ENCODE measurements at places on chromosomes 16 and 17.

- no peak for DNase-seq
Measured at GRCh38 chr16:54952195-54952594, 21.5 kb downstream of the IRX5 start.

GRCh38 chr16:2008009-2008526, 1.6 kb downstream of the ZNF598 start:
- no peak for DNase-seq

- DNase-seq = no peak
Measured at GRCh38 chr17:4896332-4897197, 2.8 kb upstream of the C17orf107 start.

DNA sequence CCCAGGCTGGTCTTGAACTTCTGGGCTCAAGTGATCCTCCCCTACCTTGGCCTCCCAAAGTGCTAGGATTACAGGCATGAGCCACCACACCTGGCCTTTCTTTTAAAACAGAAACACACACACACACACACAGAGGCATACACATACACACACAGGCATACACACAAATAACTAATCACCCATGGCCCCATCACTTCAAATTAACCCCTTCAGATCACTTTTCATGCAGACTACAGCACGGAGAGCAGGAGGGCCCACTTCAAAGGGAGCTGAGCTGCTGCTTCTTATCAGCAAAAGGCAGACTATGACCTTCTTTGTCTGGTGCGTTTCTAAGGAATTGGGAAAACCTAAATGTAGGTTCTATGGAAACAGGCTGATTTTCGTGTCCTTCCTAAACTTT, 1.9 kb downstream of the CLCN7 start:
- no peak for DNase-seq

DNA sequence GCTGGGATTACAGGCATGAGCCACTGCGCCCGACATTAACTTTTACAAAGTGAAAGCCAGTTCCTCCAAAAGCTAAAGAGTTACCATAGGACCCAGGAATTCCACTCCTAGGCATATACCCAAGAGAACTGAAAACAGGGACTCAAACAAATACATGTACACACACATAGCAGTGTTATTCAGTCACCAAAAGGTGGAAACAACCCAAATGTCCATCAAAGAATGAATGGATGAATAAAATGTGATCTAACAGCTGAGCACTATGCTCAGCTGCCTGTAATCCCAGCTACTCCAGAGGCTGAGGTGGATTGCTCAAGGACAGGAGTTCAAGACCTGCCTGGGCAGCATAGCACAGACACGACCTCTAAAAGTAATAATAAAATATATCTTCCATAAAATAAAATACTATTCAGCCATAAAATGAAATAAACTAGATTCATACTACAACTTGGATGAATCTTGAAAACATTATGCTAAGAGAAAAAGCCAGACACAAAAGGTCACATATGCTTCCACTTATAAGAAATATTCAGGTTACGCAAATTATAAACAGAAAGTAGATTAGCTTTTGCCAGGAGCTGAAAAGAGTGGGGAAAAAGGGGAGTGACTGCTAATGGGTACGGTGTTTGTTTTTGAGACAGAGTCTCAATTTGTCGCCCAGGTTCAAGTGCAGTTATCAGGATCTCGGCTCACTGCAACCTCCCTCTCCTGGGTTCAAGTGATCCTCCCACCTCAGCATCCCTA, 9.3 kb upstream of the USP7 start:
- no peak for DNase-seq

DNA sequence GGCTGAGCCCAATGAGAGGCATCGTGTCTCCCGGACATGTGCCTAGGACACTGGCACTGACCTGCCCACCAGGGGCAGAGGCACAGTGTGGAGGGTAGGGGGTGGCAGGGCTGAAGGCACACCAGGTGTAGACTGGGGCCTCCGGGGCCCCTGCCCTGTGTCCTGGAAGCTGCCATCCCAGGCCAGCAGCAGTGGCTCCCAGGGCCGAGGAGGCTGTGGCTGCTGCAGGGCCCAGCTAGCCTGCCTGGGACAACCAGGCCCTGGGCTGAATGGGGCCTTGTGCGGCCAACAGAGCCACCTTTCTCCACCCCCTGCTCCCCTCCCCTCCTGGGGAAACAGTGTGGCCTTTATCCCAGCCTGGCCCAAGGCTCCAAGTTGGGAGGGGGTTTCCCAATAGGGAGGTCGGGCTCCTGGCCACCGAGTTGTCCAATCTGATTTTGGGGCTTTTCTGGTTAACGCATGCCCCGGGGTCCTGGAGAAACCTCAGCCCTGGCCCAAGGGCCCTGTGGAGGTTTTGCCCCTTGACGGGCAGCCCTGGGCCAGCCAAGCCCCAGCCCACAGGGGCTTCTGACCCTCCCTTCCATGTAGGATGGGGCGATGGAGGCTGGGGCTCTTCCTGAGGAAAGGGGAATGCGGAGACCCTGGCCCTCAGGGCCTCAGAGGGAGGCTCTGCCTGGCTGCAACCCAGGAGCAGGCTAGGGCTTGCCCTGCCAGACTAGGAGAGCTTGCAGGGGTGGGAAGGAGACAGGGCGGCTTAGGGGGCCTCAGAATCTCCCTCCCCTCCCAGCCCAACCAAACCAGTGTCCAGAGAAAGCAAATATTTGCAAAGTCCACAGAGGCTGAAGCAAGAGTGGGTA, 4.2 kb downstream of the MTSS2 start:
- DNase-seq = no peak

- DNase-seq = no peak
Measured at GRCh38 chr16:49419006-49419405, 45.4 kb downstream of the C16orf78 start.
